ENCODE measurements at places on chromosomes 11 and 22. TPM values are rescaled to one million over a fixed set of nuclear protein-coding genes. Genes with fewer than 3 reads are reported as not detected.
A peak's percentile ranks its signal among the peaks of the same experiment; 100 is the strongest.

MS4A4A gene
- total RNA-seq = not detected

RGL4 gene
- total RNA-seq = 103 TPM

NUMA1 gene
- total RNA-seq = 45.3 TPM

CBX7 gene
- total RNA-seq = 1.7 TPM

TSPO gene
- 0.54 TPM for total RNA-seq

OR8G1 gene
- not detected for total RNA-seq

CASP5 gene
- total RNA-seq = not detected

OR8A1 gene
- not detected for total RNA-seq

SLN gene
- total RNA-seq = not detected

C11orf97 gene
- total RNA-seq = not detected

DLG2 gene
- 6.9 TPM for total RNA-seq

- DNase-seq = no peak
- H3K4me1 ChIP-seq = peaks cover 11% of the 10 kb centered on the region
- no peak overlapping the region for H3K27ac ChIP-seq
- H3K27me3 ChIP-seq = no peaks in the 10 kb centered on the region
- 0 out of 2 replicates have a peak overlapping the region, but pooled peaks have one; percentile 34 for H3K4me3 ChIP-seq
These were observed 80.9 kb upstream of the CD44 start for GRCh38 chr11:35057926-35058668.

- H3K27me3 ChIP-seq = no peaks in the 10 kb centered on the region
- no peak overlapping the region for H3K27ac ChIP-seq
- no peaks in the 10 kb centered on the region for H3K4me1 ChIP-seq
- no peaks in the 10 kb centered on the region for H3K36me3 ChIP-seq
- no peak overlapping the region for H3K4me3 ChIP-seq
These were observed 343.5 kb downstream of the TENM4 start for GRCh38 chr11:79097246-79097875.

DNA sequence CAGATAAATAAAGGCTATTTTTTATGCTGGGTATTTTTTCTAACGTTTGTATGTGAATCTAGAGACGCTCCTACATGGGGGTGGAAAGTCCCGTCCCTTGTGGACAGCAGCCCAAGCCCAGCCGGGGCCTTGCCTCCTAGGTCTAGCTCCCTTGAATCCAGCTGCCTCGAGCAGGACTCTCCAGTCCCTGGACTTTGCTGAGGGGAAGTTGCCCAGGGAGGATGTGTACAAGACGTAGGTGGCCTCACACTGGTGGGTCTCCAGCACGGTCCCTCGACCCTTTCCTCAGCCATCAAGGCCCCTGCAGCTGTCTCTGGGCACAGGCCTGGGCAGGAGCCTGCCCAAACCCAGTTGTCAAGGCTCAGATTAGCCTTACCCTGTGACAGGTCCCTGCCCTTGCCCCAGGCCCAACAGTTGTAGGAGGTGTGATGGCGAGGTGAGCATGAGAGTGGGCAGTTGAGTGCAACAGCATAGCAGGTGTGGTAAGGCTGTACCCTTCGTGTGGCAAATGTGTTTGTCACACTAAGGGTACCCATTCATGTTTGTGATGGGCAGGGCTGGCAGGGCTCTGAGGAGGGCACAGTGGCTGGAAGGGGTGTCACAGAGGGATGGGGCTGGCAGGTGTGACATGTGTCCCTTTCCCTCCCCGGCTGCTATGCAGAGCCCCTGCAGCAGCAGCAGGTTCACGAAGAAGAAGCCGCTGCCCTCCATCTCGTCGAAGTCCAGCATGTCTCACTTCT lies 3.4 kb downstream of the CCDC116 start:
- no peaks in the 10 kb centered on the region for H3K36me3 ChIP-seq
- no peaks in the 10 kb centered on the region for H3K27me3 ChIP-seq
- no peak overlapping the region for H3K4me3 ChIP-seq
- H3K4me1 ChIP-seq = peaks cover 2% of the 10 kb centered on the region
- DNase-seq = no peak
- no peak overlapping the region for H3K27ac ChIP-seq

DNA sequence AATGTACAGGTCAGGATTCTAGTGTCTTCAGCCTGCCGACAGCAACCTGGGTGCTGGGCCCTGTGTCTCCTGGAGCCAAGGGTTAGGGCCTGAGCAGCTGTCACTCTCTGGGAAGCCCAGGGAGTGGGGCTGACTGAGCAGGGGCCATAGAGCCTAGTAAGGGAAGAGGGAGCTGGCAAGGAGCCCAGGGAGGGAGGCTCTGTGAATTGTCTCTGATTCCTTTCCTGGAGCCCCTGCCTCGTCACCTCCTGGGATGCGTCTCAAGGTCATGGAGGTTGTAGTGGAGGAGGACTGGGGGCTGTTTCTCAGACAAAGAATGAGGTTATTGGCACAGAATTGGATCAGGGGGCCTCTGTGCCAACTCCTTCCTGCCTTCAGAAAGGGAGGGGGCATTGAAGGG lies 11.8 kb downstream of the SOX10 start:
- no peak for DNase-seq
- H3K4me3 ChIP-seq = no peak overlapping the region
- H3K36me3 ChIP-seq = 0 out of 2 replicates have a peak, but pooled peaks cover under 1% of the 10 kb centered on the region
- no peak overlapping the region for H3K27ac ChIP-seq
- no peaks in the 10 kb centered on the region for H3K4me1 ChIP-seq

DNA sequence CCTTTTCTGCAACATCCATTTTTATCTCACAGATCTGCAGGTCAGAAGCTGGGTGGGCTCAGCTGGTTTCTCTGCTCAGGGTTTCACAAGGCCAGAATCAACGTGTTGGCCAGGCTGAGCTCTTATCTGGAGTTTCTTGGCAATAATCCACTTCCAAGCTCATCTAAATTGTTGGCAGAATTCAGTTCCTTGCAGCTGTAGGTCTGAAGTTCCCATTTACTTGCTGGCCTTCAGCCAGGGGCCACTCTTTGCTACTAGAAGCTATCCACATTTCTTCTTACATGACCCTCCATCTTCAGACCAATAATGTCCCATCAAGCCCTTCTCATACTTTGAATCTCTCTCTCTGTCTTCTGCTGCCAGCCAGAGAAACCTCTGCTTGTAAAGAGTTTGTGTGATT lies 103.5 kb downstream of the WNT11 start:
- no peaks in the 10 kb centered on the region for H3K27me3 ChIP-seq
- no peak overlapping the region for H3K27ac ChIP-seq
- DNase-seq = no peak
- H3K4me3 ChIP-seq = no peak overlapping the region
- no peaks in the 10 kb centered on the region for H3K4me1 ChIP-seq

DNA sequence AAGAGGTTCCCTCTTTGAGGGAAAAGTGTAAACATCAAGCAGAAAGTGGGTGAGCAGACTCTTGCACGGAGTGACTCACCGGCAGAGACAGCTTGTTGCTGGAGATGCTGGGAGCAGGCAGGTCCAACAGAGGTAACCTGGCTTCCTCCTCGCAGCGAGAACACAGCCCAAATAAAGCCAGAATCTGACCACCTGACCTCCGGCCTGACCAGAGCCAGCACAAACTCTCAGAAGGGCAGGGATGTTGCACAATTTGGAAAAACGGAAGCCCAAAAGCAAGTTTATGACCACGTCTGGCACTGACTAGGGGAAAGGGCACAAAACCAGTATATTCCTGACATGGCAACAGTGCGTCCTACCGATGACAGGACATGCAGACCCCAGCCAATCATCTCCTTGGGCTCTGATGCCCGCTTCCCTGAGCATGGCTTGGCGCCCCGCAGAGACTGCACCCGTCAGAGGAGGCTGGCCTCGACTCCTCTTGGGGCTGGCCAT lies 5.4 kb downstream of the SMCO4 start:
- peaks cover 8% of the 10 kb centered on the region for H3K4me1 ChIP-seq
- no peak for DNase-seq
- no peak overlapping the region for H3K27ac ChIP-seq

DNA sequence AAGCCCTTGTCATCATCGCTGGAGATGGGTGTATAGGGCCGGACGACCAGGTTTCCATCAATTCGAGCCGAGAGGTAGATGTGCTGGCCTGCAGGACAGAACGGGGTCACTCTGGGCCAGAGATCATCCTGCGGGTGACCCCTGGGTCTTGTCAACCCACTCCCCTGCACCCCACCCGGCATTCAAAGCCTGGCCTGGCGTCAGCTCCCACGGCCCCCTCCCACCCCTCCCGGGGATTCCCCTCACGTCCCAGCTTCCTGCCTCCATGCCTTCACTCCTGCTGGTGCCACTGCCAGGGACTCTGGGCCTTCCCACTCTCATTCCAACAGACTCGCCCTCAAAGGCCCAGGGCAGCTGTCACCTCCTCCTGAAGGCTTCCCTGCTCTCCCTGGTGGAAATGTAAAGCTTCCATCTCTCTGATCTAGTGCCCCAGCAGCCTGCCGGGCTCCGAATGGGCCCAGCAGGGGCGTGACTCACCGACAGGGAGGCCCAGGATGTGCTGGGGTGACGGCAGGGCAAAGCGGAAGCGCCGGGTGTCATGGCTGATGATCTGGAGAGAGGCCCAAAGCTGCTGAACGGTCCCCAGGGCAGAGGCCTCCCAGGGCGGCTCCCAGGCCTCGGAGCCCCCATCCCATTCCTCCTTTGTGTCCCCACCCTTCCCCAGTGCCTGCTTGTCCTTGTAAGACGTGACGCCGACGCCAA lies 9.3 kb downstream of the ATP5MGL start:
- no peak overlapping the region for H3K4me3 ChIP-seq
- no peak overlapping the region for H3K27ac ChIP-seq

GRCh38 chr11:2777386-2777785 lies 77.6 kb upstream of the KCNQ1OT1 start:
- no peaks in the 10 kb centered on the region for H3K27me3 ChIP-seq
- H3K4me1 ChIP-seq = no peaks in the 10 kb centered on the region
- no peaks in the 10 kb centered on the region for H3K36me3 ChIP-seq
- no peak overlapping the region for H3K27ac ChIP-seq
- no peak for DNase-seq
- H3K4me3 ChIP-seq = no peak overlapping the region

GRCh38 chr11:7448201-7448600 lies 37.1 kb upstream of the OLFML1 start:
- no peaks in the 10 kb centered on the region for H3K36me3 ChIP-seq
- H3K27ac ChIP-seq = no peak overlapping the region
- peak; percentile 56 for DNase-seq

DNA sequence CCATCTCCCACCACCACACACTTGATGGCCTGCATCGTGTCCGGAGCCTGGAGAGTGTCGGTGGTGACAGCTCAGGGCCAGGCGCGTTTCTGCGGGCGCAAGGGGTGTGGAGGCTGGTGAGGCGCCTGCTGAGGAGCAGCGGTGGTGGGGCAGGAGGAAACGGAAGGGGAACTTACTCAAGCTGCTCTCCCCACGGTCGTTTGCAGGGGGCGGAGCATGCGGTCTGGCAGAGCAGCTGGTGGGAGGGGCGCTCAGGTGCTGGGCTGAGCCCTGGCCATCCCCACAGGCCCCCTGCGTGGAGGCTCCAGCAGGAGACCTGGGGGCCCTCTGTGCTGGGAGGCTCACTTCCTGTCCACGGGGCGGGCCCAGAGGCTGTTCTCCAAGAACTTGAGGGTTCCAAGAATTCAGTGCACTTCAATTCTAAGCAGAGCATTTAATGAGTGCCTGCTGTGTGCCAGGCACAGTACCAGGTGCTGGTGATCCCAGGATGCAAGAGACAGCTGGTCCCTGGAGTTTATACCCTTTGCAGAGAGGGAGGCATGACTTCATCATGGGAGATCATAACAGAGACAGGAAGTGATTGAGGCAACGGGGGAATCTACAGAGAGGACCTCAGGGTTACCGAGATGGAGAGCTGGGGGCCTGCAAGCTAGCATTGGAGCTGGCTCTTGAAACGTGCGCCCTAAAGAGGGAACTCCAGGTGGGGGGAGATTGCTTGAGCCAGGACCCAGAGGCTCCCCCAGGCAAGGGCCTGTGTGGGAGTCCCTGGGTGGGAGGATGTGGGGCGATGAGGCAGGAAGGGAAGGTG lies at the start of gene RAC2:
RAC2 (minus strand) TSS at position 156 of the 808 bp plus-strand sequence; CDS start at position 35, 121 bp downstream.
- DNase-seq = peak; percentile 98
- H3K36me3 ChIP-seq = peaks cover 24% of the 10 kb centered on the region
- H3K27me3 ChIP-seq = no peaks in the 10 kb centered on the region
- H3K4me3 ChIP-seq = peak within 1 kb of the TSS; percentile 95

- no peaks in the 10 kb centered on the region for H3K27me3 ChIP-seq
- no peak for DNase-seq
- peaks cover 23% of the 10 kb centered on the region for H3K4me1 ChIP-seq
- no peak overlapping the region for H3K4me3 ChIP-seq
These were observed 25.3 kb downstream of the RPUSD4 start for GRCh38 chr11:126186025-126186698.

GRCh38 chr22:49765091-49765771 lies 62.4 kb downstream of the BRD1 start:
- H3K4me1 ChIP-seq = no peaks in the 10 kb centered on the region
- no peak for DNase-seq
- no peaks in the 10 kb centered on the region for H3K27me3 ChIP-seq
- H3K27ac ChIP-seq = no peak overlapping the region
- no peaks in the 10 kb centered on the region for H3K36me3 ChIP-seq

DNA sequence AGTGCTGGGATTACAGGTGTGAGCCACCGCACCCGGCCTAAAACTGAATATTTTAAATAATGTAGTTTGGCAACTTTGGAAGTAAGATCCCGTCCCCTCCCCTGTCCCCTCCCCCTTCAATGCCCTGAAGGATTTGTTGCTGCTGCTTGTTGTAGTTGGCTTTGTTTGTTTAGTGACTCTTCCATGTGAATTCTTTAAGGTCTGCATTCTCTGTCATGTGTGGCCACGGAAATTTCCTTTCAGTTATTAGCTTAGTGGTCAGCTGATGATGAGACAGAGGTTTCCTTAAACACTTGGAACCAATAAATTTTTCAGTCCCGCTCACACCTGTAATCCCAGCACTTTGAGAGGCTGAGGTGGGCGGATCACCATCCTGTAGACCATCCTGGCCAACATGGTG lies 109.9 kb downstream of the MPPED1 start:
- H3K27me3 ChIP-seq = no peaks in the 10 kb centered on the region
- H3K4me3 ChIP-seq = no peak overlapping the region
- H3K27ac ChIP-seq = no peak overlapping the region

DNA sequence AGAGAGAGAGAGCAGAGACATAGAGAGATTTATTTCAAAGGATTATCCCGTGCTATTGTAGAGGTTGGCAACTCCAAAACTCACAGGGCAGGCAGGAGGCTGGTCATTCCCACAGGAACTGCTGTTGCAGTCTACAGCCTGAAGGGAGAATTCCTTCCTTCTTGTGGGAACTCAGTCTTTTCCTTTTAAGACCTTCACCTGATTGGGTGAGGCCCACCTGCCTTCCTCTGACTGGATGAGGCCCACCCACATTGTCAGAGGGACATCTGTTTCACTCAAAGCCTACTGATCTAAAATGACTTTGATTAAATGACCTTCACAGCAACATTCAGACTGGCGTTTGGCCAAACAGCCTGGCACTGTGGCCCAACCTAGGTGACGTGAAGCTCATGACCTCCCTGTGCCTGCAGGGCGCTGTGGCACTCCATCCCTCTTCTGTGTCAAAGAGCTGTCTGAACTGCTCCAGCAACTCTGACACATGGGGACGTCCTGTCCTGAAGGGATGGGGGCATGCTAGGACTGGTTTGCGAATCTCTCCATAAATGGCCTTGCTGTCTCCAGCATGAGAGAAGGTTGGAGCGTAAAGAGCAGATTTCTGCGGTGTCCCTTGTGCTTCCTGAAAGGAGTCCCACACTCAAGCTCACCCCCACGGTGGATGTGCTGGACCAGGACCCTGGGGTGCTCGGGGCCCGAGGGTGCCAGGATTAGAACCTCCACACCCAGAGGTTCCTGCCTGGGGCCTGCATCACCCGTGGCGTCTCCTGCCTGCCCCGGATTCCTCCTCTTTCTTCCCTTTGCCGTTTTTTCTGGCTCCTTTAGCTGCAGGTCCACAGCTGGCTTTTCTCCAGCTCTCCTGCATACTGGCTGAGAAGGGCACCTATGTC lies 20.7 kb downstream of the KRTAP5-5 start:
- no peak overlapping the region for H3K27ac ChIP-seq
- DNase-seq = no peak
- H3K4me1 ChIP-seq = no peaks in the 10 kb centered on the region
- H3K27me3 ChIP-seq = 0 out of 2 replicates have a peak, but pooled peaks cover 3% of the 10 kb centered on the region
- no peaks in the 10 kb centered on the region for H3K36me3 ChIP-seq
- no peak overlapping the region for H3K4me3 ChIP-seq

Measured in Karpas-422 (cell line).